ENCODE measurements at places on chromosomes 13 and 19.

DNA sequence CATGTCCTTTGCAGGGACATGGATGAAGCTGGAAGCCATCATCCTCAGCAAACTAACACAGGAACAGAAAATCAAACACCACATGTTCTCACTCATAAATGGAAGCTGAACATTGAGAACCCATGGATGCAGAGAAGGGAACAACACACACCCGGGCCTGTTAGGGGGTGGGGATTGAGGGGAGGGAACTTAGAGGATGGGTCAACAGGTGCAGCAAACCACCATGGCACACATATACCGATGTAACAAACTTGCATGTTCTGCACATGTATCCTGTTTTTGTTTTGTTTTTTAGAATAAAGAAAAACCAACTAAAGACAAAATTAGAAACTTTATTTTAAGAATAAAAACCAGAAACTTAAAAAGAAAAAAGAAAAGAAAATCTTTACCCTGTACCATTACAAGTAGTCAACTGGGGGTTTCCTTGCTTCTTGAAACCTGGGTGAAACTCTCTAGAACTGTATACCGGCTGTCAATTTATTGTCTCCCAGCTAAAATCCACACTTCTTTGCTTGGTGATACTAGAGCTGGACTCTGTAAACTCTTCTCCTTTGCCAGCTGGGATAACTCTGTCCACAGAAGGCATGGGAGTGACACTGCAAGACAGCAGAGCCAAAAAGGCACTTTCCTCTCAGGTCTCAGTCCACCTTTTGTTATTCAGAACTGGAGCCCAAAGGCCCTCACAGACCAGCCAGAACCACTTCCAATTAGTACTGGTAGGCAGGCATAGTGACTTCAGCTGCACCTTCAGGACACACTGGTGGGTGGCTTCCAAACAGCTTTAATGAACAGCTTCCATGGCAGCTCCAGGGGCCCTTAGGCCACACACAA is 9.0 kb downstream of the MICU2 start:
- no peak for DNase-seq

DNA sequence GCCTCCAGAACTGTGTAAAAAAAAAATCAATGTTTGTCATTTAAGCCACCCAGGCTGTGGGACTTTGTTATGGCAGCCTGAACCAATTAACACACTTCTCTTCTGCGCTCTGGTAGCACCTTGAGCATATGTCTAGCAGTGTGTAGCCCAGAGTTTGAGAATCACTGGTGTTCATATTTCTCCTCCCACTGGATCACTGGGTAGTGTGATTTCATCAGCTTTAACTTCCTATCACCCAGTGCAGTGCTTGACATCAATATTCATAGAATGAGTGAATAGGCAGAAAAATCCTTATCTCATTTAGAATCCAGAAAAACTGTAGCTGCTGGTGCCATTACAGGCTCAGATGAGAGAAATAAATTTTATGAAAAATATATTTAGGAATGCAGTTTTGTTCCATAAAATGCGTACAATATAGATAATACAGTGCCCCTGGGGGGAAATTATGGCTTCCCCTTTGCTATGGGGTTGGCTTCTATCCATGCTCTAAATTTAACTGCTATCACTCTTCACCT is 30.7 kb upstream of the WASF3 start:
- DNase-seq, result no peak

GRCh38 chr19:17327654-17328516 is 6.8 kb downstream of the ANO8 start:
- peak; percentile 61 for DNase-seq

- DNase-seq, result no peak
Observed at GRCh38 chr19:52685811-52686210, 47.7 kb upstream of the ZNF83 start.

- no peak for DNase-seq
Observed at GRCh38 chr13:62483774-62484173, 1068.1 kb upstream of the PCDH20 start.

DNA sequence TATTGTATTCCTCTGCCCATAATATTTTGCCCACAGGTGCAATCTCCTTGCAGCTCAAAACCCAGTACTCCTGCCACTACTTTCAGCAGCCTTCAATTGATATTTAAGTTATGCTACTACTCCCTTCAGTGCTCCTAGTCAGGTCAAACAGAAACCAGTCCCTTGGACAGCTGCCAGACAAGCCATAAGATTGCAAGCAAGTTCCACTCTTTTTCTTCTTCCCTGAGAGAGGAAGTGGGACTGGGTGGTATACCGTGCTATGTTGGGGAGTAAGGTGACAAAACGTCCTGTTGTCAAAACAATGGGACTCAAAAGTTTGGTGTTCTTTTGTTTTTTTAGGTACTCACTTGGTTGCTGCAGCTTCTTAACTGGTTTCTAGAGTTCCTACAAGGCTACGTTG is 63.1 kb upstream of the FRY start:
- DNase-seq, result no peak

DNA sequence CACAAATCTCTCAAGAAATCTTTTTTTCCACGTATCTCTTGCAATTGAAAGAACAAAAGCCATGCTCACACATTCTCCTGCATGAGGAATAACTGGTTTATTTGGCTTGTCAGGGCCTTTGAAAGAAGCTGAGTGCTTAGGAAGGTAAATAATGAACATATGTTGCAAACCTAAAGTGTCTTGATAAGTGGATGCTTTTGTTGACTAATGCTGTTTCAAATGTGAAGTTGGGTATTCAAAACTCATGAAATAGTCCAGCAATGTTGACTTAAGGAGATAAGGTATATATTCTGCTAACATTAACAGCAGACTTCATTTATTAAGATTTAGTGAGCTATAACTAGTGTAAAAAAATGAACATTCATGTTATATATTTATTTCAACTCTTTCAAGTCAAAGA is 1792.7 kb upstream of the MIR17HG start:
- DNase-seq, result no peak

DNA sequence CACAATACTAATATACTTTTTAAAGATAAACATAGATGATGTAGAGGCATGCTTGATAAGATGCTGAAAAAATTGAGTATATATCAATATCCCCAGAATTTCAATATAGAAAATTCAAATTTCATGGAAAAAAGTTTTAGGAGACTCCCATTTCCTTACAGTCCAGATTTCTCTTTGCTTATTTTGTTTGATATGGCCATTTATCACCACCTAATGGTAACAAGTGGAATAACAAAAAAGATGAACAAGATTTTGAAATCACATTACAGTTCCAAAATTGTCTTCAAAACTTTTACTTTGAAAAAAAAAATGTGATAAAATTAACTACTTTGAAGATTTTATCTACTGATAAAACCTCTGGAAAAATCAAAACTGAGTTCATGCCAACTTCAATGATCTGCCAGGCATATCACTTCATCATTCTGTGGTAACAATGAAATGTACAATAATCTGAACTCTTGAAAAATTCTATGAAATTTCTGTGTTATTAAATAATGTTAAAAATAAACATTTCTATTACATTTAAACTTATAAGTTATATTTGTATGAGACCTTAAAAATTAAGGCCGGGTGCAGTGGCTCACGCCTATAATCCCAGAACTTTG is 17.5 kb downstream of the MIPEP start:
- no peak for DNase-seq

DNA sequence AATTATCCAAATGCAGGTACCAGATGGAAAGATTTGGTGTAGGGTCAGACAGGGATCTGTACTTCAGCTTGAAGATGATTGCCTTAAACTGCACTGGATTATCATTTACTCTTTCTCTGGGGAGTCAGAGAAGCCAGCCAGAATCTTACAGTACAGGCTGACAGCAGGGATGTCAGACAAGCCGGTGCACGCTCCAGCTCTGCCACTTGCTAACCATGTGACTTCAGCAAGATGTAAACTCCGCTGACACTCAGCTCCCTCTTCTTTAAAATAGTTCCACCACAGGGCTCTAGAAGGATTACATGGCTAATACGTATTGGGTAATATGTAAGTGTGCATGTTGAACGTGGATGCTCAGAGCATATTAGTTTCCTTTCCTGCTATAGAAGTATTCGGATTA is 251.4 kb upstream of the MAB21L1 start:
- no peak for DNase-seq

DNA sequence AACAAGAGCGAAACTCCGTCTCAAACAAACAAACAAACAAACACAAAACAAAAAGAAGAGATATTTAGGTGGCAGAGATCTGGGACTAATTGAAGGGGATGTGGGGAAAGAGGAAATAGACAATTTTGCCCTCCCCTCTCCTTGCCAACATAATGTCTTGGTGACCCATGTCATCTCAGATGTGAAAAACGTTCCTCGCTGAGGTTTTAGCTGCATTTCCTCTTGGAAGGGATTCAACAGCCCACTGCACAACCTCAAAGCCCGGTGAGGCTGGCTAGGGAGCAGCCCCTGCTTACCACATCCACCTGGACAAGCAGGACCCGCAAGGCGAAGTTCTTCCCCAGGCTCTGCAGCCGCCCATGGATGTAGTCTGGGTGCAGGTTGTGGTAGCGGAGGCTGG is 4.9 kb downstream of the ERCC1 start:
- DNase-seq, result no peak

GRCh38 chr13:46654951-46655350 is 102.0 kb downstream of the LRCH1 start:
- no peak for DNase-seq

DNA sequence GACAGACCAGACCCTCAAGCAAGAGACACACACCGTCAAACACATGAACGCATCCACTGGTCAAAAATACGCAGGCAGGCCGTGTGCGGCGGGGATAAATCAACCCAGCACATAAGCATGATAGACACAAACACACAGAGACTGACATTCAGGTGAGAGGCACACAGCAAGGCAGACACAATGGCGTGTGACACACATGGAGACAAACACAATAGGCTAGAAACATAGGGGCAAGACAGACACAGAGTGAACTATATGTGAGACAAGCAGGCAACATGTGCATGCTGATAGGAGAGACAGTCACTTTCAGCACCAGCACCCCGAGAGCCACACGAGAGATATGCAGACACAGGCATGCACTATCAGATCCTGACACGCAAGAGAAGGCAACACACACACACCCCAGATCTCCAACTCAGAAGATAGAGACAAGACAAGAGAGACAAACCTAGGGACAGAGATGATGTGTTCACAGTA is 6.9 kb upstream of the JUNB start:
- no peak for DNase-seq

- no peak for DNase-seq
Observed at GRCh38 chr19:33392341-33393285, 19.1 kb downstream of the CEBPG start.

DNA sequence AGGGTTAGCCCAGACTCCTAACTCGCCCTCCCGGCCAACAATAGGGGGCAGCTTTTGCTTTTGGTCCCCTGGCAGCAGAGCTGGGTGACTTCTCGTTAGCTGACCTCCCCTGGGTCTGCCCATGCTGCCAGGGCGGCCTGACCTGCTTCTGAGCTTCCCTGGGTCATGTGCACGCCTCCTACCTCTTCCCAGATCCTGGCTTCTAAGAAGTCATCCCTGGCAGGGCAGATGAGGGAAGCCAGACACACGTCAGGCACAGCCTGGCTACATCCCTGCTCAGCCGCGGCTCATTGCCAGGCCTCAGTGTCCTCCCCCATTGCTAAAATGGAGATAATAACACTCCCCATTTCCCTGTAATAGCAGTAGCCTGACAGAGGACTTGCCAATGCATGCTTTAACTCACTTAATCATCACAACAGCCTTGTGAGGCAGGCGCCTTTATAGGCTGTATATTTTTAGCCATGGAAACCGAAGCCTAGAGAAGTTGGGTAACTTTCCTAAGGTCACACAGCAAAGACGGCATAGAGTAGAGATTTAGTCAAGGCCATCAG is 2.1 kb downstream of the KCNK6 start:
- DNase-seq, result no peak

- DNase-seq, result no peak
Observed at GRCh38 chr19:48900477-48901406, 630 bp downstream of the NUCB1 start.

DNA sequence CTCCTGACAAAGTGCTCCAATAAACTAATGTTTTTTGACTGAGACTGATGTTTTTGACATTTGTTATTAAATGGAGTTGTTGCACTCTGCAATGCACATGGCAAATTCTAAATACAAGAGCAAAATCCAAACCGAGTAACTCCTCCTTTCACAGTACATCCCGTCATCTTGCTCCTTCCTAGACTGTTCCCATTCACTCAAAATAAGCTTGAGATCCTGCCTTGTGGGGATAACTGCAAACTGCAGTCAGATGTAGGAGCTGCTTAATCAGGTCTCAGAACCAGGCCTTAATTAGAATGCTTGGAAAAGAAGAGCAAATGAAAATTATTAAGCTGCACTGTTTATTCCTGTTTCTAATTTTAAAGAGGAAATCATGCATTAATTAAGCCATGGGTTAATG is 134.8 kb upstream of the SPRY2 start:
- no peak for DNase-seq

DNA sequence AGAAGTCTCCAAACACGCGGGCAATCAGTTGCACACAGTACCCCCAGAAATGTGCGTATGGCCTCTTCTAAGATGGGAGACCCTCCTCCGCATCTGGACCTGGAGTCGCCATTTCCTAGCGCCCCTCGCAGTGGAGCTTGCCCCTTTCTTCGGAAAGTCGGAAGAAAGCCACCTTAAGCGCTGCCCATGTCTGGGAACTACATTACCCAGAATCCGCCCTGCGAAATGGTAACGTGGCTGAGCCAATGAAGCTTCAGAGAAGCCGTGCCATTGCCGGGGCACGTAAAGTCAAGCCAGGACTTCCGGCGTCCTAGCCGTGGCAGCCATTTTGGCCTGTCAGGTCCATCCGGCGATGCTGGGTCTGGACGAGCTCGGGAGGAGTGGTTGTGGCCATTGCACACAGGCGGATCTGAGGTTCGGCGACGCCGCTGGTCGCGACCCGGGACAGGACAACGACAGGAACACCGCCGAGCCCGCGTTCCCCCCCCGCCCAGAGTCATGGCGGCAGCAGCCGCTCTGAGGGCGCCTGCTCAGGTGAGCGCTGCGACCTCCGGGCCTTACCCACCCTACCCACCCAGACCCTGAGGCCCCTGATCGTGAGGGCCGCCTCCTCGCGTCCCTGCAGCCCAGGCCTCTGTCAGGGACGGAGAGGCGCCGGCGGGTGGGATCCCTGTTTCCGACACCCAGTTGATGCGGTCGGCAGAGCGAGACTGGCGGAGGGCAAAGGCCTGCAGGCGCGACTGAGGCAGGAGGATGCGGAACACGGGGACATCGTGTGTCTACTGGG is at the start of gene ZNF586:
Gene ZNF586 (plus strand): TSS at position 332 of the 787 bp plus-strand sequence. CDS start 167 bp downstream, at position 499.
- DNase-seq, result peak; percentile 79

- DNase-seq, result no peak
Observed at GRCh38 chr13:59715611-59716010, 448.1 kb downstream of the DIAPH3 start.
